Eye (tissue), 1 donor: ENCODE measurements at places on chromosomes 11 and 22.

DNA sequence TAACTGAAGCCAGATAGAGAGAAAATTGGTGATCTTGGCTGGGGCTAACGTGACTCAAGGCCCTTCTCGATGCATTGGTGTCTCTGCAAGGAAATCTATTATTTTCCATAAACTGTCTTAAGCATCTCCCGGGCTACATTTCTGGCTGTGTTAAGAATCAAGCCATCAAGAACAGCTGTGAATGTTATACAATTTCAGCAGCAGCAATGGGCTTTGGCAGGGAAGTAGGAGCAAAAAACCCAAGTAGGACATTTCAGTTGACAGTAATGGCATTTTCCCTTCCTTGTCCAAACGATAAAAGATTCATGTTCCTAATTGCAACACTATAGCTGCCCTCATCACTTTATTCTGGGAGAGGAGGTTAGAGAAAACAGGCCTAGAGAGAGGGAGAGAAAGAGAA is 335.0 kb downstream of the CADM1 start:
- DNase-seq, result no peak

DNA sequence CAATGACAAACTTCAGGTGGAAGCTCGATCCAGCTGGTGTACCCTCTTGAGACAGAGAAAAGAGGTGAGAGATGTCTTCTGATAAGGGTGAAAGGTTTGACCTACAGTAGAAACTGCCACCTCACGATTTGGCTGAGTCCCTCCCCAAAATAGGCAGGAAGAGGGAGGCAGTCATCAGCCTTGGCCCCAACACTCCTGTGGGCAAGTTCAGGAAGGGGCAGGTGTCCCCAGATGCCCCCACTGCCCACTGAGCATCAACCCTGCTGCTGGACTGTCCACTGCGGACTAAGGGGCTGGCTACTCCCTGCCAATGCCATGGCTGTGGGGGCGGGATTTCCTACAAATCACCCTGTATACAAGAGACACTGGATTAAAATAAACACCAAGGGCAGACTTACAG is 441.4 kb downstream of the BUD13 start:
- DNase-seq, result no peak

DNA sequence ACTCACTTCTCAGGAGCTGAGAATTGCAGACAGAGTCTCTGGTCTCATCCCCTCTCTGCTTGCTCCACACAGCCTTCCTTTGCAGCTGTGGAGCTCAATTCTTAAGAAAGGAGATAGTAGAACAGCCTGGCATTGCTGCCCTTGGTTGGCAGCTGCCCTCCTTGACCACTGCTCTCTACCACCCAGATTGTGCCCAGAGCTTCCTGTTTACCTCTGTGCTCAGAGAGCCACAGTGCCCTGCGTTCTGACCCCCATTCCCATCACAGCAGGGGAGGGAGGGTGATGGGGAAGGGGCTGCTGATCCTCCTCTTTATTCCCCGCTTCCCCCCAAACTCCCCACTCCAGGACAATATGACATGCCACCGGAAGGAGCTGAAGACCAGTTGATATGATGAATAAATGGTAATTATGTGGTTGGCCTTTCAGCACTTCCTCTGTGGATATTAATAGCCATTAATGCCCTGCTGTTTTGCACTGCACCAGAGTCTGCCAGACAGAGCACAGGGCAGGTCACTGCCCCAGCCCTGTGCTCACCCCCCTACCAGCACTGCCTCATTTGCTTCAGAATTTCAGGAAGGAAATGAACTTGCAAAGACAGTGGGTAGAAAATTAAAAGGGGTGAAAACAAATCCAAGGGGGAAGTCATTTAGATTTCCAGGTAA is 426.8 kb upstream of the CADM1 start:
- DNase-seq, result peak; percentile 18

DNA sequence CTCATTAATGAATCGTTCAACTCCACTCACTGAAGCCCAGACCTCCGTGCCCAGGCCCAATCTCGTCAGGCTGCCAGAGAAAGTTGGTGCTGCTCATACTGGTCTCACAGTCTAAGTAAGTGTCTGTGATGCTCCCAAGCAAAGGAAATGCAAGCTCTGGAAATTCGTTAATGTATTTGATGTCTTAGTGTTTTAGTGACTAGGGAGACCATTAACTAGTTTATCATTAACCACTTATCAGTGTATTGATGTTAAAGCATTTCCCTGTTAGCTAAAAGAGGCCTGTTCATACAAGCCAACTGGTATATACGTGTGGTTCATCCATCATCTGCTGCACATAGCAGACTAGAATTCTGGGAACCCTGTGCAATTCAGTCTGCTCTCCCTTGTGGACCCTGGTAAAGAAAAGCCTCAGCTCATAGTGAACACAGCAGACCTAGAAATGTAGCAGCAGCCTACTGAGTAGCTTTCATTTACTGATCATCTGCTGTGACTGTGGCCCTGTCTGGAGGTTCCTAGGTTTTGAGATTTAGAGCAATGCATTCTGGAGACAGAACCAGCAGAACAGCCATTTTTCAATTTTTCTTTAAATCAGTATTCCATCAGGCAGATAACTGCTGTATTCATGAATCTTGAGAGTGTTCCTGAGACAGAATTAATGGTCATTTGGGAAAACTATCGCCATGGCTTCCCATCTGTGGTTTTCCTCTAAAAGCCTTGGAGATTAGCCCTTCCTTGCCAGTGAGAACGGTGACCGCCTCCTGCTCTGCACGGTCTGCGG is 15.7 kb upstream of the AIFM3 start:
- DNase-seq, result no peak

- DNase-seq, result peak; percentile 8
Measured at GRCh38 chr11:101487775-101488174, 96.0 kb downstream of the TRPC6 start.

DNA sequence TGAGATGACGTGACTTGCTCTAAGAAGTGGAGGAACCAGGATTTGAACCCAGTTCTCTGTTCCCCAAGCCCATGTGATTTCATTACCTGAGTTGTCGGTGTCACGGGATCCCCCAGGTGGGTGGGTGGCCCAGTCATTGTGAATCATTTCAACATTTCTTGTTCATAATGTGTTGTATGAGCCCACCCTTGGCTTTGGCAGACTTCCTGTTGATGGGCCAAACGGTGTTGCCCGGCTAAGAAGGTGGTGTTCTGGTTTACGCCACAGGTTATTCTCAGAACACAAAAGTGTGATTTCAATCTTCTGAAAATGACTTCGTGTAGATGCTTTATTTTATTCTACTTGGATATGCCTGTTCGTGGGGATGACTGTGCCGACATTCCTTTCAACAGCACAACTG is 21.6 kb upstream of the ST14 start:
- no peak for DNase-seq

- no peak for DNase-seq
Measured at GRCh38 chr11:61076506-61077304, 25.6 kb upstream of the CD5 start.

DNA sequence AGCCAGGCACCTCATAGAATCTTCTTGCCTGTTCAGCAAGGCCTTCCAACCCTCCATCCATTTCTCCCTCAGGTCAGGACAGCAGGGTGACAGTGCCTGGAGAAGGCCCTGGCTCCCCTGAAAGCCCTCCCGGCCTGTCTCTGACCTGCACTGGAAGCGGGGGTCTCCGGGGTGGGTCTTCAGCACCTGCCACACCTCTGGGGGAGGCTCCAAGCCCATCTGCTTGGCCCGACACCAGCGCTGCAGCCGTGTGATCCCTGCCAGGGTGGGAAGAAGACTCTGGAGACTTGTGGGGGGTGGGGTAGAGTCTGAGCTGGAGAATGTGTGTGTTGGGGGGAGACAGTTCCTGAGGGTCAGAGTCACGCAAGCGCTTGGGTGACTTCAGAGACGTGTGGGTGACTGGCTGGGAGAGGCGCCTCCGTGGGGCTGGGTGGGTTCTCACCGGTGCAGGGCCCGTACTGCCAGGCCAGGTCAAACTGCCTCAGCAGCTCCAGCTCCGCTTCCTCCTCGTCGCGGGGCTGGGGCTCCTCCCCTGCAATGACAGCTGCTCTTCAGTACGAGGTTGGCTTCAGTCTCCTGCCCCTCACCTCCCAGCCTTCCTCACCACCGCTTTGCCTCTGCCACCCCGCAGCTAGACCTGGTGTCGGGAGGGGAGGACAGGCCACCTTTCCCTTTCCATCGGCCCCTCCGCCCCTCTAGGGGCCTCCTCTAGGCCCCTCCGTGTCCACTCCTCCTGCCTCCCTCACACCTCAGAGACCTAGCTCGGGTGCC is 615 bp downstream of the POLD4 start:
- DNase-seq, result no peak

DNA sequence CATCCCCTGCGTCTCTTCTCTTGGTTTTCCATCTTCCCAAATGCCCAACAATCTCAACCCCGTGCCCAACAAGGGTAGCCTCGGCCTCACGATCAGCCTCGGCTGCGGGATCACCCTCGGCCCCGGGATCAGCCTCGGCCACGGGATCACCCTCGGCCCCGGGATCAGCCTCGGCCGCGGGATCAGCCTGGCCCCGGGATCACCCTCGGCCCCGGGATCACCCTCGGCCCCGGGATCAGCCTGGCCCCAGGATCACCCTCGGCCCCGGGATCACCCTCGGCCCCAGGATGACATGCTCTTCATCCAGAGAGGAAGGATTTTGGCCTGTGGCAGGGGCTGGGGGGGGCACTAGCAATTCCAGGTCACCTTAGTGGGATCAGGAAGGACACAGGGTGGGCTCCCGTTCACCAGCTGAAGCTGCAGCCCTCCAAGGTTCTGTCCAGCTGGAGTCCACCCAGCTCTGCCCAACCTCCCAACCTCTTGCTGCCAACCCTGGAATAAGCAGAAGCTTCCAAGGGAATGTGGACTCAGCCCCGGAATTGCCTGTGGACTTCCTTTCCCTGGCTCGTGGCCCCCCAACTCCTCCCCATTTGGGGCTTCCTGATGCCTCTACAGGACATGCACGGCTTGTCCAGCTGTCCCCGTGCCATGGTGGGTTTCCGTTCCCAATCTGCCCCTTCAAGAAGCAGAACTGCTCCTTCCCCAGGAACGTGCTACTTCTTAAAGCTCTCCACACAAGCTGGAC is 6.2 kb downstream of the ALG12 start:
- DNase-seq, result no peak

DNA sequence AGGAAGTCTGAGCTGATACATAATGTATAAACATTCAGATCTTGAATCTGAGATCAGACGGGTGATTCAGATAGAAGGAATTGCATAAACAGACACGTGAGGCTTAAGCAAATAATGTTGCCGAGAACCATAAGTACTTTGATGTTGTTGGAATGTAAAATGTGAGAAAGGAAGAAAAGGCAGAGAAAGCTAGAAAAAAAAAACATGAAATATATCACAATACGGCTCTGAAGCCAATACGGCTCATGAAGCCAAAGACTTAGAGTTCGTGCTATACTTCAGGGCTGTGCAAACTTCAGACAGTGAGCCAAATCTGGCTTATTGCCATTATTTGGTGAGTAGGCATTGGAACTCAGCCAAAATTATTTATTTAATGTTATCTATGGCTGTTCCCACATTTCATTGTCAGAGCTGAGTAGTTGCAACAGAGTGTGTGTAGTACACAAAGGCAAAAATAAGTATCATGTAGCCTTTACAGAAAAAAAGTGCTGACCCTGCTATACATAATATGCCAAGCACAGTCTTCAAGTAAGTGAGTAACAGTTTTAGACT is 673.3 kb downstream of the CNTN5 start:
- no peak for DNase-seq

DNA sequence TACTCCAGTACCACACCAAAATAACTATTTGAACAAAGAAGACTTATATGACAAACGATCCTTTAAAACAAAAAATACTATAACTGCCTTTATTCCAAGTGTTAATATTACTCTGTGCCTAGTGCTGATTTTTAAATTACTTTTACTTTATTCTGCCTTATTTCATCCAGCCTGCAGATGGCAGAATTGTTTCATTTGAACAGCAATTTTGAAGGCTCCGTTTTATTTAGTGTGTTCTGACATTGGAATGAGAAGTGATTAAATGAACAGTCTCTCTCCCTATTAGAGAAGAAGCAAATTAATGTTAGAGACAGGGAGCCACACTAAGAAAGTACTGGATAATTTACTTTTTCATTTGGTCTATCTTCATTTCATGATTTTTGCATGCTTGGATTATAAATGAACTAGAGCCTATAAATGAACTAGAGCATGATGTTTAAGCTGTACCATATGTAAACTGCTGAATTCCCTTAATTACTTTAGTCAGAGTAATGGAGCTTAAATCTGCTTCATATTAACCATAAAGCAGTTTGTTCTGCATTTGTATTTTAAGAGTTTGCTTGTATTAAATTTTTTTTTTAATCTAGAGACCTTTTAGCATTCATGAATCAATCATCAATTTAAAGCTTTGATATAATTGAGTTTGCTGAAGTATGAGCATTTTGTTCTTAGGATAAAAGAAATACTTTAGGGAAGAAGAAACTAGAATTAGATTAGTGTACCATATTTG is 9.8 kb downstream of the PDHX start:
- DNase-seq, result peak; percentile 87

- no peak for DNase-seq
Measured at GRCh38 chr11:134372961-134373360, 39.1 kb downstream of the B3GAT1 start.

- DNase-seq, result no peak
Measured at GRCh38 chr22:37054600-37055365, 3.2 kb downstream of the KCTD17 start.

DNA sequence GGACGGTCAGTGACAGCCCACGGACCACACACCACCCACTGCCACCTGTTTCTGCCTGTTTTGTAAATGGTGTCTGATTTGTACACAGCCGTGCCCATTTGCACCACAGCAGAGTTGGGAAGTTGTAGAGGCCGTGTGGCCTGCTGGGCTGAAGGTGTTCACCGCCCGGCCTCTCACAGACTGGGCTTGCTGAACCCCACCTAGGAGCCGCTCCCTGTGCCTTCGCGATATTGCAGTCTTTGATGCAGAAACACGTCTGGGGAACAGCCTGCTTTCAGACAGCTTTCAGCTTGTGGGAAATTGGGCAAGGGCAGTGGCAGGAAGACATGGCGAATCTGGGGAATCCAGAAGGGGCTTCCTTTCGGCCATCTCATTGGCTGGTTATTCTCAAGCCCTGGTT is 9.8 kb upstream of the GRAMD4 start:
- DNase-seq, result no peak

DNA sequence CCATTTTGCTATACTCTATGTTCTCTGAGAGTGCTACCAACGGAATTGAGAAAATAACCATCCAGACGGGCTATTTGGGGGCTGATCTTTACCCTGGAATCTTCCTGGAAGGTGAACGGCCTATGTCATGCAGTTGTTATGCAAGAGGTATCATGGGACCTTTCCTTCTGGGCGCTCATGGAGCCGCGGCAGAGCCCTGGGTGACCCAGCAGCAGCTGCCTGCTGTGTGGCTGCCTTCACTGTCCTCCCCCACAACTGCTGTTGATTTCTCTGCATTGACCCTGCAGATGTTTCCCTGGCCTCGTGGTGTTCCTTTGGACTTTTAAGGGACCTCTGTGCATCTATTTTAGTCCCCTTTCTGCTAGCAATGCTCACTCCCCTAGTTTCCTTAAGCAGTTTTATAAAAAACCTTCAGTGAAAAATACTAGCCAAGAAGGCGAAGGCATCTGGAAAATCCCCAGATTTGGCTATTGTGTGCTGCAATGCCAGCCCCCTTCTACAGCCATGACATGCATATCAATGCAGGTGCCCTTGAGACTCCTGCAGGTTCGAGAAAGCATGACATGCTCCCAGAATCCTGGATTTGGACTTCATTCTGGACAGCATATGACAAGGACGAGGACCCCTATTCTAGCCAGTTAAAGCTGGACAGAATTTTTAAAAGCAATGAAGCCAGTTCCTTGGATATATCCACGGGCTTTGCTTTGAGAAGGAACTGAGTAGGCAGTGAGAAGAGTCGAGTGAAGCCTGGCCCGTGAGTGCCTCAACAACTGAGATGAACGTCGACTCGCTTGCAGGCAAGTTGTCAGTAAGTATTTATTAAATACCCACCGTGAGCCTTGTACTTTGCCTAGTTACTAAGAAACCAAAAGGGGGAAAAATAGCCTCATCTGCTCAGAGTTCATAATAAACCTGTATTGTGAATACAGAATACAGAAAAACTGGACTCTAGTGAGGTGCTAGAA is at the start of gene SLC25A18:
SLC25A18 (plus strand) TSS at position 593 of the 965 bp plus-strand sequence. CDS start 16,447 bp downstream, outside the sequence.
- peak; percentile 34 for DNase-seq
